Activated naive CD8-positive, alpha-beta T cell treated with anti-CD3 and anti-CD28 coated beads for 36 hours (primary cell): ENCODE measurements at places on chromosomes 11 and 22. TPM values are rescaled to one million over a fixed set of nuclear protein-coding genes. Genes with fewer than 3 reads are reported as not detected.

- H3K27ac ChIP-seq: no peak overlapping the region
- H3K36me3 ChIP-seq: no peaks in the 10 kb centered on the region
- H3K4me1 ChIP-seq: no peaks in the 10 kb centered on the region
- DNase-seq: no peak
- peaks cover 40% of the 10 kb centered on the region for H3K27me3 ChIP-seq
- no peak overlapping the region for H3K4me3 ChIP-seq
Measured at GRCh38 chr11:12813371-12814225, 139.4 kb downstream of the TEAD1 start.

GRCh38 chr11:114066046-114066648 lies 6.6 kb downstream of the ZBTB16 start:
- H3K27ac ChIP-seq: no peak overlapping the region
- no peaks in the 10 kb centered on the region for H3K36me3 ChIP-seq
- DNase-seq: no peak
- no peak overlapping the region for H3K4me3 ChIP-seq
- H3K27me3 ChIP-seq: peaks cover 10% of the 10 kb centered on the region

DNA sequence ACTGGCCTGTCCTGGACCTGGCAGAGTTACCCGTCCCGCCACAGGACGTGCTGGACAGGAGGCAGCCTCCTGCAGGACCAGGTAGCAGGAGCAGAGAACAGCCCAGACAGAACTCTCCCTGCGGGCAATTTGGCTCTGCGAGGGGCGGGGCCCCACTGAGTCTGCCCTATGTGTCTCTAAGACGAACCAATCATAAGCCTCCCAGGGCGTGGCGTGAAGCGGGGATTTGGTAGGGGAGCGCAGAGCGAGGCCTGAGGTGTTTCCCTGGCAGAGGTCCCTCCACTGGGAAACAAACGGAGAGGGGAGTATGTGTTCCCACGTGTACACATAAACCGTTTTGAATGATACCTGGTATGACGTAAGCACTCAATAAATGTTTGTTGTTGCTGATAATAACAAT lies 7.4 kb downstream of the CD82 start:
- peak; percentile 42 for DNase-seq
- H3K36me3 ChIP-seq: peaks cover 75% of the 10 kb centered on the region
- peak overlapping the region; percentile 97 for H3K27ac ChIP-seq

The SH3BP1 gene
- 90.8 TPM for total RNA-seq
